ENCODE measurements at places on chromosomes 5 and 9.

DNA sequence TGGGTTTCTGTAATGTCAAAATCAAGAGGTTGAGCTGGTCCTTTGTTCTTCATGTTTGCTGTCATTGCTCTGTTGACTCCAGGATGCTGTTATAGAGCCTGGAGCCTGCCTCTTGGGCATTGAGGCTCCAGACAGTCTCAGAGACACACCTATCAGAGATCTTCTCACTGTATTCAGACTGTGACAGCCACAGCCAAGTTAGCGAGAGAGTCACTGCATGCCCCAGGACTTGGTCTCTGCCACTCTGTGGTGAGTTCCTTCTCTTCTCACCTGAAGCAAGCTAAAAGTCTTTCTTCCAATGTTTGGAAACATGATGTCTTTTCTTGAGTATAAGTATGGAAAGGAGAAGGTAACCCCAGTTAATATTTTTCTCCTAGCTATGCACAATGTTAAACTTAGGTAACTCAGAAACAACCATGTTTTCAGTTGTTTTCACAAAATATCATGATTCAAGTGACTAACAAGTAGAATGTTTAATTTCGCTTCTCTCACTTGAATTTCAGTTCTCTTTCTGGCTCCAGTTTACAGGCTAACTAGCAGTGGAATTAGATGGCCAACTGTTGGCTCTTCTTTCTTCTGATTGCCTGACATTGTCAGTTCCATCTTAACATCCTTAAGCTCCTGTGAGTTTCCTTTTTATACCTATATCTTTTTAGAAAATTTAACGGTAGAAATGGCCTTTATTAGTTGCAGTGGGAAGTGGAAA, 20.6 kb upstream of the ZFYVE16 start:
- DNase-seq, result no peak

- no peak for DNase-seq
These were observed 39.1 kb upstream of the NOTCH1 start for GRCh38 chr9:136584934-136585333.

GRCh38 chr9:112198646-112199045, 23.5 kb upstream of the SUSD1 start:
- no peak for DNase-seq

DNA sequence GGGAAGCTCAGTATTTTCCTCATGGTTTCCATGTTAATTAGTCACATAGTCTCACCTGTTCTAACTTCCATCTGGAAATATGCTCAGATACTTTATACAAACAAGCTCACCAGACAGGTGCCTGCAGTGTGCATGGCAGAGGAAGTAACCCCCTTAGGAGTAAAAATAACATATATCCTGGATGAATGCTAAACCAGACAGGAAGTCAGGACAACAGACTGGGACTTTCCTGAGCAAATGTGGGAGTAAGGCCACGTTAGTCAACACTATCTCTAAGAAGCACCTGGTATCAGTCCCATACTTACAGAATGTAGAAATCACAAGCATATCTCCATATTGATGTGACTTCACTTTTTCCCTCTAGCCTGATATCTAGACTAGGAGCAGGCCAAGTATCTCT, 128.4 kb downstream of the SEC61B start:
- no peak for DNase-seq

- no peak for DNase-seq
These were observed 31.1 kb downstream of the SLC1A3 start for GRCh38 chr5:36637516-36637915.

DNA sequence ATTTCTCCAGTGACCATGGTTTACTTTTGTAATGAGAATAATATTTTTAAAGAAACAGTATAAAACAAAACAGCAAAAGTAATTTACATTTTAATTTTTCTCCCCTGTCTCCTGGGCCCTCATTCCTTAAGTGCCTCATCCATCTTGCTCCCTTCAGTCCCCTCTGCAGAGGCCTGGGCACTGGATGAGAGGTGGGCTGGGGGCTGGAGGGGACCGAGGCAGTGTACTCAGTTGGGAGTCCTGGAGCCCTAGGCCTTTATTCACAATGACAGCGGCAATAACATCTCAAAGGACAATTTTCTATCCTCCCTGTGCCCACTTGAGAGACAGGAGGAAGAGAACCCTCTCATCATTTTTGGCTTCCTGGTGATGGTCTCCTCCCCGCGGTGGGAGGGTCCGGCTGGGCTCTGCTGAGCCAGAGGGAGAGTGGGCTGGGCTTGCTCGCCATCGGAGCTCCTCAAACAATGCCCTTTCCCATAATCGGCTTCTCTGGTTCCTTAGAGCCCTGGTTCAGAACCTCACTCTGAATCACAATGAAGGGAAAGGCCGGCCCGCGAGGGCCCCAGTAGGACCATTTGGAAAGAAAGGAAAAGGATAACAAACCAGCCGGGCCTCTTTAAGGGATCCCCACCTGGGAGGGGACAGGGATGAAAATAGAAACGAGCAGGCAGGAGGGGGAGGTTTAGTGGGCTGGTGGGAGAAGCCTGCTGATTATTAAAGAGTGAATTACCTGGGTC, 9.7 kb upstream of the SMIM32 start:
- no peak for DNase-seq

DNA sequence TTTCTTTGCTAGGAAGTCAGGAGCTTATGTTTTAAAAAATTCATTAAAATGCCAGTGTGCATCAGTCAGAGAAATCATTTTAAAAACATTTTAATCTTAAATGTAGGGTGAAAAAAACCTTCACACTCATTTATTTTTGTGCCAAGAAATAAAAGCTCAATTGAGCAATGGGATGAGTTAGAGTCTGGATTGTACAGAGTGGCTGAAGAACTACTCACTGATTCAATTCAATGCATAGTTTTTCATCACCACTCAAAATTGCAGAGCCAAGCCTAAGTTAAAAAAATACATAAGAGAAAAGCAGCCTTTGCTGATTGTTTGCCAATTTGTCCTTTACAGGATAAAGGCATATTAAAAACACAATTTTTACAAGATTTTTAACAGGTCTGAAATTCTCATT, 168.2 kb upstream of the DMRTA1 start:
- no peak for DNase-seq

GRCh38 chr5:158967541-158967940, 132.2 kb downstream of the EBF1 start:
- peak; percentile 34 for DNase-seq

DNA sequence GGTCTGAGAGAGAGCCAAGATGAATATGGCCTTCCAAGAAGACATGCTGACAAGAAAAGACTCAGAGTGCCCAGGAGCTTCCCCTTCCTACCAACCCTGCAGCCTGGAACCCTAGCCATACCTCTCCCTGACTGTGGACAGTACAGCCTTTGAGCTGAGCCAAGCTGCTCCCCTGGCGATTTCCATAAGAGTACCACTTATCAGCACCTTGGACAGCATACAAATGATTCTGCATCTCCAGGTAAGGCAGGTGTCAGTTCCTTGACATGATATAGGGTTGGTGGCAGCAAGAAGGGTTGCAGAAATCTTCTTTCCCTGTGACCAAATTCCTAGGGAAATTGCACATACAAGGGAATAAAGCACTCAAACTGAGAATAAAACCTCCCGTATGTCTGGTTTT, 58.3 kb downstream of the MFAP3 start:
- DNase-seq, result no peak

DNA sequence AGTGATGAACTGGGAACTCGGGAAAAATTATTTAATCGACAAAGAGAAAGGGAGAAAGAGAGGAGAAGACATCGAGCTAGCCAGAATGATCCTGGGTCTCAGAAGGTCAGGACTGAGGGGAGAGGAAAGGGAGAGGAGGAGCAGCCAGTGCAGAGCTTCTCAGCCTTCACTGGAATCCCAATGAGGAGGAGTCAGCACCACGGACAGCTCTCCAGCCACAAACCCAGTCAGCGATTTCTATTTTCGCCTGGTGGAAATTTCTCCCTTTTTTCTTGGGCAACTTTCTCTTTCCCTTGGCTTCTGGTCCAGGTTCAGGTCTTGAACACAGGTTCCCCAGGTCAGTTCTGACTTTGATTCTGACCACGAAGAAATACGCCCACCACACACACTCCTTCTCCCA, 1.6 kb upstream of the BRINP1 start:
- peak; percentile 30 for DNase-seq

- no peak for DNase-seq
These were observed 397.7 kb downstream of the TMEM38B start for GRCh38 chr9:106092083-106092482.

GRCh38 chr9:126982215-126983002, 67.8 kb downstream of the RALGPS1 start:
- no peak for DNase-seq

DNA sequence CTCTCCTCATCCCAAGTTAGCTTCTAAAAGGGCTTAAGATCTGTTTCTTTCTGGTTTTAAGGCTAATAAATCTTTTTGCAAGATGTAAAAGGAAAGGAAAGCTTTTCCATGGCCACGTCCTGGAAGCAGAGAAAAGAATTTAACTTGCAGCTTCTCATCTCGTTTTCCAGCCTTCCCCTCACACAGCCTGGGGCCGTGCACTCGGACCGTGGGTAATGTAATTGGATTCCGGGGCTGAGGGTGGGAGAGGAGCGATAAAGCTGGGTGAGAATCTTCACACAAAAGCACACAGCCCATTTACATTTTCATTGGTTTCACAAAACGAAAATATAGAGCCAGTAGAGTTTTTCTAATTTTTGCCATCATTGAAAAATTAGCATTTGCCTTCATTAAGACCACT, 91.2 kb downstream of the IRX2 start:
- no peak for DNase-seq

DNA sequence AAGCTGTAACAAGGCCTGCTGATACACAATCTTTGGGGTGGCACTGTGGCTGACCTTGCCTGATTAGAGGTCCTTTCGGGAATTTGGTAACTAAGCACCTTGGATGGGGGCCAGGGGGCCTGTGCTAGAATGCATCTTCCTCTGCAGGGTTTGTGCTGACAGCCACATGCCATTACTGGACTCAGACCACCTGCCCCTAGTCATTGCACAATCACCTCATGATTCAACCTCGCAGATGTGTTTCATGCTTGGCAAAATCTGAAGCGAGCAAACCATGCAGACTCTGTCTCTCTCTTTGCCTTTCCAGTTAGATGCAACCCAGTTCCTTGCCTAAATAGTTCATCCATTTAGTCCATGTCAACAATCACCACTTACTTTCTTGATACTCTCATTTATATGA, 96.5 kb upstream of the ERCC6L2 start:
- no peak for DNase-seq

GRCh38 chr9:77679088-77679487, 31.0 kb upstream of the GNA14 start:
- no peak for DNase-seq

DNA sequence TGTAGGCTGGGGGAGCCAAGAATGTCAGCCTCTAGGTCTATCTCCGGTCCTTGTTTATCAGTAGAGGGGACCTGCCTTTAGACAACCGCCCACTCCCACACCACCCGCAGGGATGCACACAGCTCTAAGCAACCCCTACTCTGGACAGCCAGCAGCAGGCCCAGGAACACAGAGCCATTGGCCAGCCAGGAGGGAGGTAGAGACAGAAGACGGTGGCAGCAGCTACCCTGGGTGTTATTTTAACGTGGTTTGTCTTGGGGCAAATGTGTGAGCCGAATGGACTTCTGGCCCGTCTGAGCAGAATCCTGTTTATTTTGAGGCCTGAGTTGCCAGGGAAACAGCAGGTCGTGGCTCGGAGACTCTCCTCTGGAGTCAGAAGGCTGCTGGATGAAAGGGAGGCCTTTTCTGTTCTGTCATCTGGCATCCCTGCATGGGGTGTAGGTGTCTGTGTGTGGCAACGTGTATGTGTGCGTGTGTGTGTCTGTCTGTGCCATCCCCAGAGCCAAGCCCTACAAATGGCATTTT, 382 bp upstream of the FGF1 start:
- no peak for DNase-seq

DNA sequence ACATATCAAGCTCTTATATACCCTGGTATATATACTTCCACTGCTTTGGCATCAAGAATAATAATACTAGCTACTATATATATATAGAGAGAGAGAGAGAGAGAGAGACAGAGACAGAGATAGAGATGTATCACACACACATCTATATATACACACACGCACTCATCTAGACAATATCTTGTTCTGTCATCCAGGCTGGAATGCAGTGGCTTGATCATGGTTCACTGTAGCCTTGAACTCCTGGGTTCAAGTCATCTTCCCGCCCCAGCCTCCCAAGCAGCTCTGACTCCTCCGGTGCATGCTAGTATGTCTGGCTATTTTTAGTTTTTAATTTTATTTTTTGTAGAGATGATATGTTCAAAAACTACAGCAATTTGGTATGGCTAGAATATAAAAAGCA, 22.5 kb downstream of the ANKHD1 start:
- DNase-seq, result no peak

Data from kidney capillary endothelial cell (primary cell).